Activated T-helper 1 cell treated with anti-CD3 and anti-CD28 coated beads, Interleukin-2, amount 50 U/mL, for 16 hours (primary cell): ENCODE measurements at places on chromosomes 2 and 18.

- DNase-seq, result no peak
These were observed 93.2 kb downstream of the USP40 start for GRCh38 chr2:233473386-233473791.

DNA sequence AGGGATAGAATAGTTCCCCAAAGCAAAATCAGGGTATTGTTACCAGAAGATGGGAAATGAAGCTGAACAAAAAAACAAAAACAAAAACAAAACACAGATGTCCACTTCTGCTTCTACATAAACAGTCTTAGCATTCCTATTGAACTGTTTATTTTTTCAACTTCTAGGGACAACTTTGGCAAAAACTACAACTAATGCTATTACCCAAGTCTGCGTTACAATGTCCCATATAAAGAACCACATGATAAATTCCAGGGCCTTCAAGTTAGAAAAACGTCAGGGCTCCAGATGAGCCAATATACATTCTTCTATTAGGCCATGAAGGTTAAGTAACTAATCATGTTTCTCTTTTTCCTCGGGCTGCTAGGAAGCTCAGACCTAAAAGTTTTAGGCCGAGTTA, 16.9 kb downstream of the PID1 start:
- no peak for DNase-seq

DNA sequence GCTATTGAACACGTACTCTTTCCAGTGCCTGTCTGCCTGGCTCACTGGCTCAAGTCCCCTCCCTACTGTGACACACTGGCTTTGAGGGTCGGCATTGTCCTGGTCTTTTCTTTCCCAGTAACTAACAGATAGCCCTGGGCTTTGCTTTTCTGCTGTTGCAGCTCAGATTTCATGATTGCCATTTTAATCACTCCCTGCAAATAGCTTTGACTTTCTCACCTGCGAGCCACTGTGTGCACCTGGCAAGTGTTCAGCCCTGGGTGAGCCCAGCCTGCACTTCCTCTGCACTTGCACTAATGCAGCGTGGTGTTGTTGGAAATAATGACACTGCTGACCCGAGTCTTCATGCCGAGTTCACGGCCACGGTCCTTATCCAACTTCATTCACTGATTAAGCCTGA, 52.9 kb downstream of the DCDC2C start:
- no peak for DNase-seq

DNA sequence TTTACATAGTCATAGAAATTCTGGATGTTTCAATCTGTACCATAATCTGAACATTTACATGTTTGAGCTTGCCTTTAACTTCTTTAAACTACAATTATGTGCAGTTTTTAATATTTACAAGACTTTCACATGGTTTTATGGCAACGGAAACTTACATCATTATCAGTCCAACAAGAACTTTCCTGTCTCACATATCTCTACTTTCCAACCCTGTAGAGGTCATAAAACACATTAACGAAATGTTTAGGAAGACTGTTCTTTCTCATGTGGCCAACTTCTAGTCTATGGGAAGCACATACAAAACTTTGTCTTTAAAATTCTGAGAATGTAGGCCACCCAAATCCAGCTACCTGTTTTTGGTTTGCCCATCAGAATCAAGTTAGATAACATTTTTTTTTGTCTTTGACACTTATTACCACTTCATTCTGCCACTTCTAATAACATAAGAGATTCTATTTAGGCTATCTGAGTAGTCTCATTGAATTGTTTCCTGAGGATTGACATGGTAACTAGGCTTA, 693.2 kb downstream of the KCNJ3 start:
- DNase-seq, result no peak

DNA sequence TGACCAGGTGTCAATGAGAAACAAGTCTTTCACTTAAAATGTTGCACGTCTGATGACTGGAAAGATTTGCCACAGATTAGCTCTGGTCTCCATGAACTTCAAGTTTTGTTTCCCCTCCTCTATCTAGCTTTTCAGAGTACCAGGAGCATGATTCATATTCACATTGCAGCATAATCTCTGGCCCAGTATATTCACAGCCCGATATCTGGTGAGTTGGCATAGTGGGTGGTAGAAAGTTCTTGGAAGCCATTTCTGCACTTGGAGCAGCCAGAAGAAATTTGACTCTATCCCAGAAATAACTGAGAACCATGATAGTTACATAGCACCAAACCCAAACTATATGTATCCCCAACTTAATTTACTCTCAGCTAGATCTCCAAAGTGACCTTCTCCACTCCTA, 503.9 kb downstream of the PID1 start:
- DNase-seq, result no peak

DNA sequence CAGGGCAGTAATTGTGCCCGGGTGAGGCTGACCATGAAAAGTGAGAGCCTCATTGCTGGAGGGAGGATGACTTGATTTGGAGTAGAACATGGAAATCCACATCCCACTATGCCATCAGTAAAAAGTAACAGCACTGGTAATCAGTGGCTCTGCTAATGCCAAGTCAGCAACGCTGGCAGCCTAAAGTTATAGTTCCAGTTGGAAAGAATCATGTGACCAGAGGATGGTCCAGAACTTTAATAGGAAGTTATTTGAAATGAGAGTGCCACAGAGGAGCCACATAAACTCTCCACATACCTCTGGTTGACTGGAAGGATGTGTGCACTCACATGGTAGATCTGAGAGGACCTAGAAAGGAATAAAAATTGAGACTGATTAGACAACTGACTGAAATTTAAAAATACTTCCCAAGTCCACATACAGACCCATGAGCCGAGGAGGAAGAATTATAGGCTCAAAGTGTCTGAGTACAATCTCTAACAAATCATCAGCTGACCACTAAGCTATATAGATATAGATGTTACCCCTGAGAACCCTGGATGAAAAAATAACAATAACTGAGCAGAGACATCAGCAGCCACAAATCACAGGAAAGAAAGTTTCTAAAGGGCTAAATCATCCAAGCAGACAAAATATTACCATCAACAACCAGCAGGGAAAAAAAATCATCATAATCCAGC, 346.8 kb downstream of the STK39 start:
- no peak for DNase-seq

GRCh38 chr2:30691948-30692828, 115.1 kb downstream of the CAPN13 start:
- no peak for DNase-seq

GRCh38 chr2:225494100-225494459, 94.6 kb downstream of the NYAP2 start:
- DNase-seq, result no peak

DNA sequence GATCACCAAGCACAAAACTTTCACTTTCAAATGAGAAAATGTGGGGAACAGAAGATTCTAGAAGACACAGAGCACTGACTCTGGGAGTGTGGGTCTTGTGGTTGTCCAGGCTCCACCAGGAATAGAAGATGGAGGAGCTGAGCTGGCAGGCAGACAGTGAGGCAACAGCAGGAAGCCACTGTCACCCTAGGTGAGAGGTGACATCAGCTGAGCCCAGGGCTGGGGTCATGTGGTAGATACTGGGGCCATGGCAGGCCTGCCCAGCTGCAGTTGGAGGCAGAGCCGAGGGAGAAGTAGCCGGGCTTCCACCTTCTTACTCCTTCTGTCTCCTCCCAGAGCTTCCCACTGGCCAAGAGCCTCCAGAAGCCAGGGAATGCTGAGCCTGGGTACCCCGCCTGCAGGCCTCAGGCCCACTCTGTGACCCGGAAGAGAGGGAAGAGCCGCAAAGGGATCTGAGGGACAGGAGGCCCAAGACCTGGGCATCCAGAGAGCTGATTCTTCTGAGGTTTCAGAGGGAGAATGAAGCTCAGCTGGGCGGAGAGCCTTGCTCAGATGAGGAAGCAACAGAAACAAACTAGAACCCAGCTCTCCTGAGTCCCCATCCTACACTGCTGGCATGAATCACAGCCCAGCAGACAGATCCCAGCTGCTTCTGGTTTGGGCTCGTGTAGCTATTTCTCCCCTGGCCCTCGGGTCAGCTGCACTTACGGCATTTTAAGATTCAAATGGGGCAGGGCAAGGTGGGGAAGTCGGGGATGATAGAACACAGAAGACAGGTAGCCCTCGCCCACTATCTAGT, 39.8 kb upstream of the ASAP2 start:
- no peak for DNase-seq

GRCh38 chr18:27996801-27997272, 180.1 kb downstream of the CDH2 start:
- DNase-seq, result no peak

DNA sequence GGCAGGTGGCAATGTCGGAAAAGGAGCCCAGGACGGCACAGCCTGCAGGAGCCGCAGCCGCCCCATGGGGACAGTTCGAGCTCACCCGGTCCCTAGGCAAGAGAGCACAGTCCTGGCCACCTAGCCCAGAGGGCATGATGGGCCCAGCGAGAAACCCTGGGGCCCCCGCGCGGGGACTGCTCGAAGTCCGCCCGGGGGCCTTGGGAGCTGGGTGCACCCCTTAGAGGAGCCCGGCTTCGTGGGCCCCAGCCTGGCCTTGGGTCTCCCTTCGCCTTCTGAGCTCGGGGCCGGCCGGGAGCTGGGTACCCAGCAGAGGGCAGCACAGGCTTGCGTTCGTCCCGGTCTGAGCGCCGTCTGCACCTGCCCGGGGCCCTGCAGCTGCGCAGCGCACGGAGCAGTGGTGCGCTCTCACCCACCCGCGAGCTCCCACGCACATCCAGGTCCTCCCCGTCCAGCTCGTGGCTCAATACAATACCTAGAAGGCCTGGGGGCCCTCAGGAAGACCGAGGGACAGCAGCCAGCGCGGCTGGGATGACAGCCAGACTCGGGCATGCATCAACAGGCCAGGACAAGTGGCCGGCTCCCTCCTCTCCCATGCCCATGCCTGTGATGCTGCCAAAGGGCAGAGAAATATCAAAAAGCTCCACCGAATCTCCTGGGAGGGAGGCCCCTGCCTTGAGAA, 96.2 kb upstream of the ZNF532 start:
- peak; percentile 41 for DNase-seq

- DNase-seq, result no peak
These were observed 68.3 kb downstream of the TNS1 start for GRCh38 chr2:217934321-217935131.

- DNase-seq, result no peak
These were observed 33.2 kb downstream of the B3GNT2 start for GRCh38 chr2:62229082-62229605.

DNA sequence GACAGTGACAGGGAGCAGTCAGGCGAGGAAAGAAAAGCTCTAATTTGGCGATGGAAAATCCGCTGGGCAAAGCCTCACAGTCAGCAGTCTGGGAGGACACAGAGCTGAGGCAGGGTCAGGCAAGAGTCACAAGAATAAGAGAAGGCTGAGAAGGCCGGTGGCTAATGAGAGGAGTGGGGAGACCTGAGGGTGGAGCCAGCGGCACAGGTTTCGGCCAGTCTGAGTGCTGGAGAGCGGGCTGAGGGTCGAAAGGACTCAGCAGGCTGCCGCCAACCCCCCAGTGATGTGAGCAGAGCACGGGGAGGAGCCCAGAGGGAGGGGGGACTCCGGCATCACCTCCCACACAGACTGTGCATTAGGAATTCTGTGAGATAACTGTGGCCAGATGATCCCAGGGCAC, 500.6 kb upstream of the MYT1L start:
- DNase-seq, result no peak

GRCh38 chr2:209331291-209331844, 92.5 kb upstream of the MAP2 start:
- DNase-seq, result no peak

- DNase-seq, result no peak
These were observed 76.1 kb upstream of the SMAD2 start for GRCh38 chr18:48006415-48007175.

DNA sequence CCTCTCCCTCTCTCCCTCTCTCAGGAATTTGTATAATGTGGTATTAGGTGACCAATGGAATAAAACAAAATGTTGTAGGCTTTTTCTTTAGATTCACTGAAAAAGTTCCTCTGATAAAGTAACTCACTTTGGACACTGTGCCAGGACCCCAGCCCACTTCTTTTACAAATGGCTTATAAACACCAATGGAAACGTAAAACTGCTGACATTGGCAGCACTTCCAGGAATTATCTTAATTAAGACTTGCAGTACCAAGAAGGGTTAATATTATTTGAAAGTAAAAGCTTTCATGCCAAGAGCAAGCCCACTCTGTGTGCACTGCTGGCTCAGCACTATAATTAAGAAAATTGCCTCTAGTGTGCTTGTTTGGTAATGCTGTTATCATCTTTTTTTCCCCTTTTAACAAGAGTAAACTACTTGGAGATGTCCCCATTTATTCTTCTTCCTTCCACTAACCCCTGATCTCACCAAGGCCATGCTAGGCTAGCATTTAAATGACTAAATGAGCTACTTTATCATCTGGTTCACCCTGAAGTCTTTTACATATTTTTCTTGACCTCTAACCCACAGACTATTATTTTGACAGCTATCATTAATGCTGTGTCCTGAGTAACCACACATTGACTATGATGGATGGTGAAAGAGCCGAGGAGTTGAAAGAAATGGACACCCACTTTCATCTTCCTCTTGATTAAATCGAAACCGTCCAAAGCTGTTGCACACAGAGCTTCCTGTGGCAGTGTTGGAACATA, 232.2 kb upstream of the ETAA1 start:
- no peak for DNase-seq

GRCh38 chr2:3872451-3872850, 169.1 kb downstream of the DCDC2C start:
- DNase-seq, result no peak

GRCh38 chr2:10834068-10834655, 21.6 kb upstream of the PDIA6 start:
- DNase-seq, result no peak

- no peak for DNase-seq
These were observed 247.7 kb upstream of the REV1 start for GRCh38 chr2:99737537-99737936.

DNA sequence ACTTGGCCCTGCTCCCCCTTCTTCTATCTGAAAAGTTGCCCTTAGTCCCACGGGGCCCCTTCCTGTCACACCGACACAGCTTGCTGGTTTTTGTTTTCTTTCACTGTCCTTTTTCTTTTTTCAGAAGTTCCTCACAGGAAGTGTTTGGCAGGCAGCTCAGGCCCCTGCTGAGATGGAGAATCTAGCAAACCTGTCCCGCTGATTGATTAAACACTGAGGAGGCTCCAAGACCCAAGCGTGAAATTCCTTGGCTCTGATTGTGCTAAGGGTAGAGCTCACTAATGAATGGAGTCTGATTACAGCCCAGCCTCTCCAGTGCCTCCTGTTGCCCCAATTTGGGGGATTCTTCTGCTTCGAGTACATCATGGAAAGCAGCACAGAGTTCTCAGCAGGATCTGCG, 365.9 kb upstream of the MEX3C start:
- DNase-seq, result no peak

- no peak for DNase-seq
These were observed 6.9 kb upstream of the CCBE1 start for GRCh38 chr18:59704146-59704545.

GRCh38 chr18:9069601-9070000, 32.9 kb upstream of the NDUFV2 start:
- no peak for DNase-seq

GRCh38 chr2:102603904-102604303, 15.4 kb upstream of the SLC9A2 start:
- no peak for DNase-seq

DNA sequence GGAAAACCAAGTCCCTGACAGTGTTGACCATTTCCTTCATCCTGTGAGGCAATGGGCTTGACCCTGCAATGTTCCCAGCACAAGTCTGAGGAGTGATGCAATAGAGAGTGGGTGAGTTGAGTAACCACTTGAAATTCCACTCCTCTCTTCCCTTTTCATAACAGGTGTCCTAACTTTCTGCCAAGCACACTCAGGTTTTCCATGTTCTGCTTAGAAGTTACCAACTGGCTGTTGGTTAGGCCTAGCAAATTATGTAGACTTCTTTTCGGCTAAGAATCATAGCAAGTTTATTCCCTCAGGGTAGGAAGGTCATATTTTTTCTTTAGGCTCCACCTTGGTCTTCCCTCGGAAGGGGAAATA, 11.5 kb downstream of the GNLY start:
- DNase-seq, result no peak
